ENCODE measurements at places on chromosomes 5 and 9.

DNA sequence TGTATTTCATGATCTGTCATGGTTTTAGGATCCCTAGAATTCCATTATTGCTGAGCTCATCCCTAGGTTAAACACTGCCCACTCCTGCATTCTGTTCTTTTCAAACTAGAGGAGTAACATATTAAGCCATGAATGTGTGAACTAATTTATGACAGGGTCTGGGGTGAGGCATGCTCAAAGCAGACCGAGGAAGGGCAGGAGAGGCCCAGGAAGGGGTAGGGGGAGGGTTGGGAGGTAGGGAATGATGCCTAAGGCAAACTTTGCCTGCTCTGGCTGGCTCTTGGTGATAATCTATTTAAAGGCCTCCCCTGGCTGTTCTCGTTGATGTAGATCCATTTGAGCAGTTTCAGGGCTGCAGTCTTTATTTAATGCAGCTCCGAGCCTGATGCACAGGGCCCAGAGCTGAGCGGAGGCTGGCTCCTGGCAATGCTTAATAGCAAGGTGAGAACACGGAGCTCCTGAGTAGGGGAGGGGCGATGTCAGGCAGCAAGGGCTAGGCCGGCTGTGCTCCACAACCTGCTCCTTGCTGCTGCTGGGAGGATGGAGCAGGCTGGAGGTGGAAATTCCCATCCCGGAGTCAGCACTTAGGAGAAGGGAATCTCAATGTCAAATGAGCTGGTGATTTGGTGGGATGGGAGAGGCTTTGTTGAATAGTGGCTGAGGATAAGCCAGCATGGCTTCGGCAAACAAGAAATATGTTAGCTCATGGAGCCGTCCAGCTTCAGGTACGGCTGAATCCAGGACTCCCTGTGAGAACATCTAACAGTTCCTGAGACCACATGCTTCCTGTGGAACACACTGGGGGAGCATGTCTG, 73.2 kb upstream of the UNC5A start:
- no peak for DNase-seq

DNA sequence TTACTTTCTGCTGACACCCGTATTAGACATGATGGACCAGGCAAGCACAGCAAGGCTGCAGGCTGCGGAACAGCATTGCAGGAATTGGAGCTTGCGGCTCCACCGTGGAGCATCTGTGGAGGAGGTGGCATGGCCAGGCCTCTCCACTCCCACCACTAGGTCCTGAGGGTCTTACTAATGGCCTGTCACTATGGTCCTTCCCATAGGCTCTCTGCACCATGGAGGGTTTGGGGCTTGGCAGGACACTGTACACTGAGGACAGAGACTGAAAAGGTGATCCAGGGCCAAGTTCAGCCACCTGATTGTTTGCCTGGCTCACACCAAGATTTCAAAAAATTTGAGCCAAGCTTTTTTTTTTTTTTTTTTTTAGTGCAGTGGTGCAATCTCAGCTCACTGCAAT, 14.3 kb upstream of the ZBTB43 start:
- no peak for DNase-seq

- DNase-seq: no peak
Measured at GRCh38 chr5:108735790-108736189, 11.9 kb upstream of the FER start.

- DNase-seq: no peak
Measured at GRCh38 chr5:133715216-133715615, 102.9 kb upstream of the FSTL4 start.

DNA sequence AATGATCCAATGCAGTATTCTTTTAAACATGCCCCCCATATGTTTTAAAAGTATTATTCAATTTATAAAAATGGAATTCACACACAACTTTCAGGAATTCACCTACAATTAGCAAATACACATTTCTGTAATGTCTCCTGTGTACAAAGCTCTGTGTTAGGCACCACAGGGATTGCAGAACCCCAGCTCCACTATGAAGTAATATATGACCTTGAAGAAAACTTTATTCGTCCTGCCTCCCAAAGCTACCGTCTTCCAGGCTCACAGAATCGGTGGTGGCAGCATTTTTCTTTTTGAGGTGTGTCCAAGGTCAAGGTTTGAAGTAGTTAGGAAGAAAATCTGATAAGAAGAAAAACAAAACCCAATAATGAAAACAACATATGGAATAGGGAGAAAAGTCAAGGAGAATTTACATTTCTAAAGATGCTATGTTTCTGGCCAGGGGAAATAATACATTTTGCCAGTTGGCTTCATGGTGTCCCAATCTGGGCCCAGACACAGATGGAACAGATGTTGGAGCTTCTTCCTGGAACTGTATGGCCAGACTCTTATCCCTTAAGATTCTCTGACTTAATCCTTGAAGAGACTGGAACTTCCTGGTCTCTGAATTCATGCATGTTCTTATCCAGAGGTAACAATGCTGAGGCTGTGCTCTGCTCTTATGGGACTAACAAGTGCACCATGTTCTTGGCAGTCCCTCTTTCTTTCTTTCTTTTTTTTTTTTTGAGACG, 22.0 kb upstream of the LVRN start:
- DNase-seq: no peak

- DNase-seq: no peak
Measured at GRCh38 chr5:130034566-130035210, 130.4 kb downstream of the CHSY3 start.

DNA sequence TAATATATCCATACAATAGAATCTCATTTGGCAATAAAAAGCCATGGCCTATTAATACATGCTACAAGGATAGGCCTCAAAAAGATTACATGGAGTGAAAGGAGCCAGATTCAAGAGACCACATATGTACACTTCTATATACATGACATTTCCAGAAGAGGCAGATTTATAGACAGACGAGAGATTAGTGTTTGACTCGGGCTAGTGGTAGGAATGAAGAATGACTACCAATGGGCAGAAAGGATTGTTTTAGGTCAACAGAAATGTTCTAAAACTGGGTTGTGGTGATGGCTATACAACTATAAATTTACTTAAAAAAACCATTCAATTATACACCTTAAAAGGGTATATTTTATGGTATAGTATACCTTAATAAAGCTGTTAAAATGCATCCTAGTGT, 41.9 kb downstream of the SETX start:
- no peak for DNase-seq

GRCh38 chr5:82595113-82595512, 317.0 kb upstream of the RPS23 start:
- no peak for DNase-seq

- DNase-seq: no peak
Measured at GRCh38 chr5:113495422-113495841, 7.2 kb upstream of the MCC start.

DNA sequence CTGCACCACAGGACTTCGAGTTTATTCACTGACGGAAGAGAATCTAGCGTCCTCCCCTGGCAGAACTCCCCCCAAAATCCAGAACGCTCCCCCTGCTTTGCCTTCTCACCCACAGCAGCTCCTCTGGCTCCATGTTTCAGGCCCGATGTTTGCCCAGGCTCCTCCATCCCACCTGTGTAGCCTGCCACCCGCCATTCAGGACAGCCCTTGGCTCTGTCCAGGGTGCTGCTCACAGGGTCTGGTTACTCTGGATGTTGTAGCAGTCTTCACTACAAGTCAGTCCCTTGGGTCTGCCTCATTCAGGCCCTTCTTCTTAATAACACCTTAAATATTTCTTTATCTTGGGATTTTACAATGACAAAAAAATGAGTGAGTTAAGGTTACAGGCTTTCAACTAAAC, 41.3 kb upstream of the SV2C start:
- peak; percentile 49 for DNase-seq

DNA sequence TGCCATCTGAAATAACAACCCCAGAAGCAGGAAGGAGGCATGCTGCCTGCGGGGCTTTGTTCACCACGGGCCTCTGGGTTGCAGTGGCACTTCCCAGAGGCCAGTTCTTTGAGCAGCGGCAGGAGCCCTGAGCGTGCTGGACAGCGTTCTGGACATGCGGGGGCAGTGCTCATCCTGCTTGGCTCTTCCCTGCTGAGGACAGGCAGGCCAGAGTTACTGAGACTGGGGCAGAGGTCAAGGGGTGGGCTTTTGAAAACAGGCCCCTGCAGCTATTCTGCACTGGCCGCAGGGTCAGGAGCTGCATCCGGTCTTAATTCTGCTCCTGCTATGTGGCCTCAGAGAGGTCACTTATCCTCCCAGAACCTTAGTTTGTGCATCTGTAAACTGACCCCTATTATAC, 258.6 kb downstream of the FSTL4 start:
- no peak for DNase-seq

GRCh38 chr5:60243713-60244112, 350.2 kb upstream of the PDE4D start:
- DNase-seq: no peak

DNA sequence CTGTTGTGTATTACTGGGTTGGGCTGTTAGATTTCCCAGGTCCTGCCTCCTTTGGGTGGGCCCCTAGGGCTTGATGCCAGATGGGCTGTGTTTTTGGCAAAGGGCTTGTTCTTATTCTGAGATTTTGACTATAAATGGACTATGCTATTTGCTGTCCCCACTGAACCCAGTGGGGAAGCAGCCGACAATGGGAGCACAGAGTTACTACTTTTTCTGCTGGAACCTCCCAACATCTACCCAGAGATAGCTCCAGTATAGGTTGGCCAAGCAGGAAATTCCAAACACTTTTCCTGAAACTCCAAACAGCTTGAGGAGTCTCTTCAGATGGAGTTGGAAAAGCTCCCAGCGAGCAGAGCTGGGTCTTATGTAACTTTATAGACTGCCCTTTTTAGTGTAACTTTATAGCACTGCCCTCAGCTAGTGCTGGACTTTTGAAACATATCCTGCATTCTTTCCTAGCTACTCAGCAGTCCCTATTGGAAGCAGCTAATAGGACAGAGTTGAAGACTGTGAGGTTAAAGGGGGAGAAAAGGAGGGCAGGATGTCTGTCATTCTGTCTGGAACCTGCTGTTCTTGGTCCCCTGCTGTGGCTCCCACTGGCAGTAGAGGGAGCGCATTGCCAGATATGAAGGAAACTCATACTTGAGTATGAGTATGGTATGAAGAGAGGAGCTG, 21.0 kb downstream of the RUSC2 start:
- peak; percentile 74 for DNase-seq

- no peak for DNase-seq
Measured at GRCh38 chr9:132973713-132974112, 4.8 kb upstream of the GFI1B start.

GRCh38 chr5:53166183-53166495, 56.6 kb upstream of the MOCS2 start:
- DNase-seq: no peak

GRCh38 chr9:29393064-29393463, 1819.8 kb upstream of the C9orf72 start:
- no peak for DNase-seq

DNA sequence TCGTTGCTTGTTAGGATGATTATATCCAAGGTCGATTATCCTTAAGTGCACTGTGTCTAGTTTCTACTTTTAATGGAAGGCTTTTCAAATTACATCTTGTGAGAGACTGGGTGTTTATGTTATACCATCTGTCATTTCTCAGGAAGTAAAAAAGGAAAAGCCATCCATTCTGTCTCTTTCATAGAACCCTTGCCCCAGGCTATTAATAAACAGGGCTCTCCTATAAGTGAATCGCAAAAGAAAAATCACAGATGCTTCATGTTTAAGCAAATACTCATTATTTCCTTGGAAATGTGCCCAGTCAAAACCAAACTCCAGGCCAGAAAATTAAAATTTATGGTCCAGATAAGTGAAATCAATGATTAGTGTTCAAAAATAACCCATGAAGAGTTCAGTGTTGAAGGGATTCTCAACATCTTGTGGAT, 58.1 kb downstream of the STARD4 start:
- DNase-seq: no peak

DNA sequence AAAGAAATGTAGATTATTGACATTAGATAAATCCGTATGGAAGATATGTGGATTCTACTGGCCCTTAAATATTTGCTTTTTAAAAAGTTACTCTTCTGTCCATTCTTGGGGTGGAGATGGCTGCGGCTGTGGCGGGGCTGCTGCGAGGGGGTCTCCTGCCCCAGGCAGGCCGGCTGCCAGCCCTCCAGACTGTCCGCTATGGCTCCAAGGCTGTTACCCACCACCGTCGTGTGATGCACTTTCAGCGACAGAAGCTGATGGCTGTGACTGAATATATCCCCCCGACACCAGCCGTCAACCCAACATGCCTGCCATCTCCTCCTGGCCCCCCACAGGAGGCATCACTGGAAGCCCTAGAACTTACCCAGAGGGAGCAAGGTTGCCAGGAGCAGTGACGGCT, 50.7 kb downstream of the FAM170A start:
- DNase-seq: no peak

- DNase-seq: no peak
Measured at GRCh38 chr5:81035522-81035921, 75.4 kb downstream of the RASGRF2 start.

DNA sequence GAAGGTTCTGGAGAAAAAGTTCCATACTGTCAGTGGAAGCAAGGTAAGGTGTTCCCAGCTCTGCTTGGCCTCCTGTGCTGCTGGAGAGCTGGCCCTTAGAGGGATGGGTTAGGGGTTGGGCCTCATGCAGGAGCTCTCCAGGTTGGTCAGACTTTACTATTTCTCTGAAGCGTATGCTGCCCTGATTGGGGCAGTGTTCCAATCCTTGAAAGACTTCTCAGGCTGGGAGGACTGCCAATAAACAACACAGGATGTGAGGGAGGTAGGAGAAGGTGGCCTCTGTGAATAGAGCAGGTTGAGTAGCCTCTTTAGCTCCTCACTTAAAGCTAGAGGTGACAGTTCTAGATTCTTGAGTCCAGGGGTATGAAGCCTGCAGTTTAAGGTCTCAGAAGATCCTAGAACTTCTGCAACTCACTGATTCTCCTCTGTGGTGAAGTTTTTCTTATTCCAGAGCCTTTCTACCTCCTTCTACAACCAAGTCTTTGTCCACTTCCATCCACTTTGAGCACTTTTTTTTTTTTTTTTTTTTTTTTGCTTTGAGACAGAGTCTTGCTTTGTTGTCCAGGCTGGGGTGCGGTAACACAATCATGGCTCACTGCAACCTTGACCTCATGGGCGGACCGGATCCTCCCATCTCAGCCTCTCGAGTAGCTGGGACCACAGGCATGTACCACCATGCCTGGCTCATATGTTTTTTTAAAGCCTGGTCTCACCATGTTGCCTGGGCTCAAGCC, 3.0 kb downstream of the HNRNPAB start:
- DNase-seq: peak; percentile 27
